ENCODE measurements at places on chromosomes 16 and 17.
A peak's percentile ranks its signal among the peaks of the same experiment; 100 is the strongest.

DNA sequence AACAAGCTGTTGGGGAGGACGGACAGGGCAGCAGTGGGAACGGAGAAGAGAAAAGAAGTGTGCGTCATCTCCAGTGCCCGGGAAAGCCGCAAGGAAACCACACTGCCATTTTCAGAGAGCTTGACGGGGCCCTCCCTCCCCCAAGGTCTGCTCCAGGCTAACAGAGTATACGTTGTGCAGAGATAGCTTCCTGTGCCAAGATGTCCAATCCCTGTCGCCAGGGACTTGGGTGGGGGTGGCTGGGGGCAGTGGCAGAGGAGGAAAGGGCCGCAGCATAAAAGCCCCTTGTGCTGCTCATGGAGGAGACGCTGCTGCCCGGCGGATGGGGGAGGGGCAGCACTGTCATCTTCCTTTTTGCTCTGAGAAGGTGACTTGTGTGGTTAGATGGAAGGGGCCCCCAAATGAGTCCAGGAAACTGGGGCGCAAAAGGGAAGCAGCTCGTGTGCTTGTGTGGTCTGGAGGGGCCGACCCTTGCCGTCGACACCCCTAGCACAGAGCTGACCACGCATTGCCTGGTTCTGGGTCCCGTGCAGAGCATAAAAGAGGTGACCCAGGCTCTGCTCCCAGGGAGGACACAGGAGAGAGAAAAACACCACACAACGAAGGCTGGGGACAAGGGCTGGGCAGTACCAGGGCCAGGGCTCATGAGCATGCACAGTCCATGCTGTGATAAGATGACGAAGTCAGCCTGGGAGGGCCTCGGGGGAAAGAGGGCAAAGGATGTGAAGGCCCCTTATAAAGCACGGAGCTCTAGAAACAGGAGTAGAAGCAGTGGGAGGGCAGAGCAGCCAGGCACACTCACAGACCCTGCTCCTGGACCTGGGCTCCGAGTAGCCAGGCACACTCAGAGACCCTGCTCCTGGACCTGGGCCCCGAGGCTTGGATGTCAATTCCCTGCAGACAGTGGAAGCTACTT, 372.7 kb downstream of the SLC39A11 start:
- DNase-seq: no peak

GRCh38 chr16:73050201-73051099, 2.5 kb upstream of the ZFHX3 start:
- no peak for DNase-seq

DNA sequence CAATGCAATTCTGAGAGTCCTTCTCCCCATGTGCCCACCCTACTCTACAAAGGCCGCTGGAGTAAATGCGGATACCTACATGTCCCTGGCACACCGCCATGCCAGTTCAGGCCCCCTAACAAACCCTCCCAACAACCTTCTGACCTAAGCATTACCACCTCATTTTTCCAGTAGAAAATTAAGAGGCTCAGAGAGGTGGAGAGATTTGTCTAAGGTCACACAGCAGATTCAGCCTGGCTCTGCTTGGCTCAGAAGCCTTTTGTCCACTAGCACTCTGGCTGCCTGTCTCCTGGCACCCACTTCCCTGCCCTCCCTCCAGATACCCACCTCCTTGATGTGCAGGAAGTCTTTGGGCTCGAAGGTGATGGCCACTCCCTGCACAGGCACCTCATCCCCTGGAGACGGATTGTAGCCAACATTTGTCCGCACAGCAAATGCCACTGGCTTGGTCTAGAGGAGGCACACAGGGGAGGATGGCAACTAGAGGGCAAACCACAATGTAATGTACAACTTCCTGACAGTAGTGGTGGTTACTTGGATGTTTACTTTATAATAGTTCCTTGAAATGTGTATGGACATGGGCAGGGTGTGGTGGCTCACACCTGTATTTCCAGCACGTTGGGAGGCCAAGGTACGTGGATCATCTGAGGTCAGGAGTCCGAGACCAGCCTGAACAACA, 10.2 kb downstream of the CACNB1 start:
- DNase-seq: no peak

DNA sequence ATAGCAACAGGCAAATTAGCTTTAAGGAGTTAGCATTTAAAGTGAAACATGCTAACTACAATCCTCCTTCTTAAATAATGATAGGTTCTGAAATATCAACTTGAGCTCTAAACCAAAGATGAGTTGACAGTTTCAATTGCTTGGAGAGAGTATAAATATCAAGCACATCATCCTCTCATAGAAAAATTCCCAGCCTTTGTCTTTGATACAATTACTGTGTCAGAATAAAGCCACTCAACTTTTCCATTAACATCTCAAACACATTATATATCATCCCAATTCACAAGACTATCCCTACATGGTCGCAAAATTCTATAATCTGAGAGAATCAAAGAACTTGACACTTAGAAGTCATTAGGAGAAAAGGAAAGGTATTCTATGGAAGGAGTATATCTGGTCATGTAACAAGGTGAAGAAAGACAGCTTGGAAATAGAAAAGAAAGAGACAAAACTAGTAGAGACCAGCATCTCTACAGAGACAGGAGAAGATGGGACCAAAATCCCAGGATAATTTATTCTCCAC, 189.8 kb downstream of the CEP112 start:
- DNase-seq: no peak

DNA sequence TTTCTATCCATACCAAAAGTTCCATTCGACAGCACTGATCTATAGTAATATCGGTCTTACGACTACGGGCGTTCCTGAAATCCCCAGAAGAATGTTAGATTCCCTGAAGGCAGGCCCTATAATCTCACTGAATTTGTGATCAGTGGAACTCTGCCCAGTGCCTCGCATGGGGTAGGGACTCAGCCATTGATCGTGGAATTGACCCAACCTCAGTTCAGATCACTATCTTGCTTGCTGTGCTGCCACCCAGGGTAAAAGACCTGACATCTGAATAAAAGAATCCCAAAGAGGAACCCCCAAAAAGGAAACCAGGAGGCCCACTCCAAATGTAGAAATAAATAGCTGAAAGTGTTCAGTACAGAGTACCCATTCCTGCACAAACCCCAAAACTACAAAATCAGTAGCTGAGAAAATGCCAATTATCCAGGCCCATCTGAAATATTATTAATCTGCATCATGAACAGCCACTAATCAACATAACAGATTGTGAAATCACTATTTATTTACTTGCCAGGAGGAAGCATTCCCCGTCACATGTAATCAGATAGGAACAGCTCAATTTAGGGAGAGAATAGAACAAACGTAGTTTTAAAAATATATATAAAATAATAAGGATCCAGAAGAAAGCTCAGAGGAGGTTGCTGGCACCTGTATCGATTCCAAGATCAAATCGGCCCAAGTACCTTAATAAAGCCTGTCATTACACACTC, 221.9 kb downstream of the ZFHX3 start:
- DNase-seq: no peak

DNA sequence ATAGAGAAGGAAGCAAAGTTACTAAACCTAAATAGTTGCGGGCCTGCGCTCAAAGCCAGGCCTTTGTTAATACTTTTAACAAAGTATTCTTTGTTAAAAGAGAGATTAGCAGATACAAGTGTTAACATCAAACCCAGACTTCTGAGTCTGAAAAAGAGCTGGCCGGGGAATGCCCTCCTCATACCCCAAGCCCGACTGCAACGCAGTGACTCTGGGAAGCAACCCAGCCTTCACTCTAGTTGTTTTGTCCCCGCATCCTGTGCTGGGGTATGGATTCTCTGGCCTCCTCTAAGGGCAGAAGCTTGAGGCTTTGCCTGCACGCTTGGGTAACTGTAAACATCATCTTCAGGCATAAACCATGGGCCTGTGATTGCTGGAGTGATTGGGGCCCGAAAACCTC, 48.3 kb downstream of the ADCY7 start:
- no peak for DNase-seq

GRCh38 chr17:34998205-34998604, 17.9 kb downstream of the LIG3 start:
- peak; percentile 96 for DNase-seq

Measured in D341Med (cell line).